ENCODE measurements at places on chromosomes 12 and 14.

GRCh38 chr12:130078852-130079251 lies 83.4 kb upstream of the FZD10 start:
- DNase-seq: no peak

DNA sequence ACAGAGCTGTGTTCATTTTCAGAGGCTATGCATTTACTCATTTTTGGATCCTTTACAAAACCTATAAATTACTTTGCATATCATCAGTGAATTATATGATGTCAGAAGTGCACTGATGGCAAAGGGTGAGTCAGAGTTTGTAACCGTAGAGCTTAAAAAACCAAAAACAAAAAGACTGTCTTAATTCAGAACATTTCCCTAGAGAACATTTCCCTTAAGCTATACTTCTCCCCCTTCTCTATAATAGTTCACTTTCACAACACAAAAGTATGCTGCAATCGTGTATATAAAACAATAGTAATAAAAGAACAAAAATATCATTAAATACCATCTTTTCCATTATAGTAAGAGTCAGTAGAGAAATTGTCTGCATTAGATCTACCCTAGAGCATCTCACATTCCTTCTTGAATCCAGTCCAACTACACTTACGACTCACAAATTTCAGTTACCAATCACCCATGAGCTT lies 934.9 kb downstream of the LRFN5 start:
- DNase-seq: no peak

DNA sequence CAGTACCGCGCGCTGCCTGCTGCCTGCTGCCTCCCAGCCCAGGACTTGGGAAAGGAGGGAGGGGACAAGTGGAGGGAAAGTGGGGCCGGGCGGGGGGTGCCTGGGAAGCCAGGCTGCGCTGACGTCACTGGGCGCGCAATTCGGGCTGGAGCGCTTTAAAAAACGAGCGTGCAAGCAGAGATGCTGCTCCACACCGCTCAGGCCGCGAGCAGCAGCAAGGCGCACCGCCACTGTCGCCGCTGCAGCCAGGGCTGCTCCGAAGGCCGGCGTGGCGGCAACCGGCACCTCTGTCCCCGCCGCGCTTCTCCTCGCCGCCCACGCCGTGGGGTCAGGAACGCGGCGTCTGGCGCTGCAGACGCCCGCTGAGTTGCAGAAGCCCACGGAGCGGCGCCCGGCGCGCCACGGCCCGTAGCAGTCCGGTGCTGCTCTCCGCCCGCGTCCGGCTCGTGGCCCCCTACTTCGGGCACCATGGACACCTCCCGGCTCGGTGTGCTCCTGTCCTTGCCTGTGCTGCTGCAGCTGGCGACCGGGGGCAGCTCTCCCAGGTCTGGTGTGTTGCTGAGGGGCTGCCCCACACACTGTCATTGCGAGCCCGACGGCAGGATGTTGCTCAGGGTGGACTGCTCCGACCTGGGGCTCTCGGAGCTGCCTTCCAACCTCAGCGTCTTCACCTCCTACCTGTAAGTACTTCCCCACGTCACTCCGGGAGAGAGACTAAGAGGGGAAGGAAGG lies at the start of gene LGR5:
TSS of gene LGR5 (plus strand) at position 186 of the 732 bp plus-strand sequence. CDS start at position 469, 283 bp downstream.
- peak; percentile 59 for DNase-seq

DNA sequence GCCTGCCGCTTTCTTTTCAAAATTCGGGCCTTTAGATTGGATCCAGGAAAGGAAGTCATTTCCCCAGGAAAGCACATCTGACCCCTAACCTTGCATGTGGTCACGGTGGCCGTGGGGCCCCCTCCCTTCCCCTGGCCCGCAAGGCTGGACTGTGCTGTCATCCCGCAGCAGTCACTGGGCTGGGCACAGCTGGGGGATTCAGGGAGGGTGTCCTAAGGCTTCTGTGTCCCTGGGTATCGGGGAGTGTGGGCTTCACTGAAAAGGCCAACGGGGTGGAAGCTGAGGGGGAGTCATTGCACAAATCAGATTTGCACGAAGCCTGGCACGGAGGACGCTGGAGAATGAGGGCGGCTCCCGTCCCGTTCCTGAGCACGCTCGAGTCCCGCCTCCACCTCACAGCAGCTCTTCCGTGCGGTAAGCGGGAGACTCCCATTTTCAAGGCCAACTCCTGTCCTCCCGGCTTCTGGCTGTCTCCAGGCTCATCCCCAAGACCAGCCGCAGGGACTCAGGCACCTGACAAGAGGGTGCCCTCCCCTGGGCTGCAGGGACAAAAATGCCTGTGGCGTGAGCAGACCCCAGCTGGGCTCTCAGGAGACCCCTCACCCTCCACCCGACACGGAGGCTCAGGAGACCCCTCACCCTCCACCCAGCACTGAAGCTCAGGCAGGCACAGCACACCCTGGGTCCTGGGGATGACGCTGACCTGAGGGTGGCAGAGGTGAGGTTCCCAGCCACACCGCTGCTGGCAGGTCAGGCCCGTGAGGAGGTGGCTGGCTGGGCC lies 9.6 kb downstream of the XRCC3 start:
- no peak for DNase-seq

GRCh38 chr12:111427417-111428074 lies 21.8 kb downstream of the SH2B3 start:
- no peak for DNase-seq

DNA sequence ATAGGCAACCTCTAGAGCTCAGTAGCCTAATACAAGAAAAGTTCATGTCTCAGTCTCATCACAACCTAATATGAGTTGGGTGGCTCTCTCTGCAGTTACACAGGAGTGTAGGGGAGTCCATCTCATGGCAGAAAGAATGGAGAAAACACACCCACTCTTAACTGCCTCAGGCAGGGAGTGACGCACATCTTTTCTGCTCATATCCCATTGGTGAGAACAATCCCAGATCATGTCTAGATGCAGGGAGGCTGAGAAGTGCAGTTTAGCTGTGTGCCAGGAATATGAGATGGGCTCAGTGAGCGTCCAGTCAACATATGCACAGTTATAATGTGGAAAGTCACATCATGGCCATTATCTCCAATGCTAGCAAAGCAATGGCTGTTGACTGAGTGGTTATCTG lies 59.3 kb upstream of the KCNA5 start:
- DNase-seq: no peak

GRCh38 chr12:90514325-90514724 lies 440.7 kb downstream of the CCER1 start:
- DNase-seq: no peak

DNA sequence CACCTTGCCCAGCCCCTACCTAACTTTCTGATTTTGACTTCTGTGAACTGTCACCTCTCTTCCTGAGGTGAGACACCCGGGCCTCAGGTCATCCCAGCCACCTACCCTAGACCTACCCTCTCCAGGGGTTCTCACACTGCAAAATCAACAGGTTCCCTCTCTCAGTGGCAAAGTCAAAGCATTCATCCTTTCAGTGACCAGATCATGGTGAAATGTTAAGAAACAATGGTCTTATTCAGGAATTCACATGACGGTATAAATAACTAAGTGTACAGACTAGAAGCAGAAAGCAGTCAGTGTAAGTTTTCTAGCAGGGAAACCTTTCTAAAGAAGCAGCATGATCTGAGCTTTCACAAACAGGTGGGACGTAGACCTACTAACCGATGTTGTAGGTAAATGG lies 133.4 kb downstream of the TMTC1 start:
- DNase-seq: no peak

GRCh38 chr12:96371790-96372699 lies 28.2 kb downstream of the CDK17 start:
- no peak for DNase-seq

- no peak for DNase-seq
These were observed 6.2 kb downstream of the SLC41A2 start for GRCh38 chr12:104951759-104952509.

GRCh38 chr12:58889557-58889956 lies 30.7 kb downstream of the LRIG3 start:
- no peak for DNase-seq

GRCh38 chr12:28537474-28537873 lies 347.2 kb downstream of the CCDC91 start:
- DNase-seq: no peak

DNA sequence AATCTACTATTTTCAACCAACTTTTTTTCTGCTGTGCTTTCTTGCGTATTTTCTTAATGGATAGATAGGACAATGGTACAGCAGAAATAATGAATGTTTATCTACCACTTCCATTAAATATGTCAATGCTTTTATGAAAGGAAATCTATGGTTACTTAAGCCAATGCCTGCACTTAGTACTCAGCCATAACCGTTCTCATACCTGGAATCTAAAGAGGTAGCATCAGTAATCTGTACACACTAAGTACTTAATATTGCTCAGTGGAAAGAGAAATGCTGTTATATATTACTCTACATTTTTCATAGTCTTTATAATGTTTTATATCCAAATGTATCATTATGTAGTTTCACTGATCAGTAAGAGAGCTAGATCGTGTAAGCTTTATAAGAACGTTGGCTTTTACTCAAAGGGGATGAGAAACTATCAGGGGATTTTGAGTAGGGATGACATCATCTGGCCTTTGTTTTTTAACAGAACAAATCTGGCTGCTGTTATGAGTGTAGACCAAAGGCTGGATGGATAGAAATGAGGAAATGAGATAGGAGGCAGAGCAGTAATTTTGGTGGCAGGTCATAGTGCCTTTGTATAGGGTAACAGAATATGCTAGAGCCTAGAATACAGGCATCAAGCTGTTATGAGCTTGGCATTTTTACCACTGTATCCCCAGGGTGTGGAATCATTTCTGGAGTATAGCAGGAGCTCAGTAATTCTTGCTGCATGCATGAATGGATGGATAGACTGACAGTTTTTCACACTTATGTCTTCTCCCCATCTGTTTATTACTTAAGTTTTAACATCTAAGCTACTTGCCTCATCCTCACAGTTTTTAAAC lies 34.0 kb downstream of the ALG10B start:
- no peak for DNase-seq

DNA sequence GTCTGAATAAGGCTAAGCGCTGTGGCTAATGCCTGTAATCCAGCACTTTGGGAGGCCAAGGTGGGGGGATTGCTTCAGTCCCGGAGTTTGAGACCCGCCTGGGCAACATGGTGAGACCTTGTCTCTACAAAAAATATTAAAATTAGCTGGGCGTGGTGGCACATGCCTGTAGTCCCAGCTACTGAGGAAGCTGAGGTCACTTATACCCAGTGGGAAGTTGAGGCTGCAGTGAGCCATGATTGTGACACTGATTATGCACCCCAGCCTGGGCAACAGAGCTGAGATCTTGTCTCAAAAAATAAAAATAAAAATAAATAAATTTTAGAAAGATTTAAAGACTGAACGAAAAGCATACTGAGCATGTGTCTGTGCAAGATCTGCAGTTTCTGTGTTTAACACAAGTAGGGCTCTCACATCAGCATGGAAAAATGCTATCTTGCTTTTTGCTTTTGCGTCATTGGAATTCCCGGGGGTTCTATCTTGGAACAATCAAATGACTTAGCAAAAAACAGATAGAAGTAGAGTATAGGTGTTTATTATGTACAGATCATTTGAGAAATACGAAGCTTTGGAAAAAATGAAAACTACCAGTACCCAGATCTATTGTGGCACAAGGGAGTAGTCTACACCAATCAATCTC lies 161.9 kb downstream of the CAPZA3 start:
- DNase-seq: no peak

DNA sequence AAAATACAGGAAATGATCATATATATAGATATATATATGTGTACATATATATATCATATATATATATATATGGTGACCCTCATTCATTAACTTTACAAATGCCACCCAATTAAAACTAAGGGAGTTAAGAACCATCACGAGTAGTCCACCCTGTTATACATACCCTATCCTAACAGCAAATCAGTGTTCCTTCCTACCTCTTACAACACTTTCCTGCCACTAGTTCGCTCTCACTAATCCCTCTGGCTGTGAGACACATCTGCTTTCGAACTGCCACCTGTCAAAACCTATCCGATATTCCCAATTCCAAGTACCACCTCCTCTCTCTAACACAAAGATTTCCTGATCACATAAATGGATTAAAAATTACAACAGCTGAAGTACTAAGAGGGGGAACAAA lies 100.5 kb downstream of the EEA1 start:
- no peak for DNase-seq

DNA sequence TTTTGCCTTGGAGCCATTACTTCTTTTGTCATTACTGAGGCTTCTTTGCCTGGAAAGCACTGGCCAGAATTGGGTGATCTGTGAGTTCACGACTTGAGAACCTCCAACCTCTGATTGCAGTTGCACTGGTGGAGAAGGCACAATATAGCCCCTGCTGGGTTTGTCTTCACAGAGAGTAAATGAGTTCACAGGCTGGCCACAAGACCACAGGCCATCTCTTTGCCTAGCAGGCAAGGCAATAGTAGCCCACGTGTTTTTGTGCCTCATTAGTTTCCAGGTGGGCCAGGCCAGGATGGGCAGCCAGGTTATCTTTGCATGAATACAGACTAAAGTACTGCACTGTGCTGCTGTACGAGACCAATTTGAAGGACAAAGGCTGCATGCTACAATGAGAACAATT lies 468.8 kb downstream of the NRXN3 start:
- no peak for DNase-seq

DNA sequence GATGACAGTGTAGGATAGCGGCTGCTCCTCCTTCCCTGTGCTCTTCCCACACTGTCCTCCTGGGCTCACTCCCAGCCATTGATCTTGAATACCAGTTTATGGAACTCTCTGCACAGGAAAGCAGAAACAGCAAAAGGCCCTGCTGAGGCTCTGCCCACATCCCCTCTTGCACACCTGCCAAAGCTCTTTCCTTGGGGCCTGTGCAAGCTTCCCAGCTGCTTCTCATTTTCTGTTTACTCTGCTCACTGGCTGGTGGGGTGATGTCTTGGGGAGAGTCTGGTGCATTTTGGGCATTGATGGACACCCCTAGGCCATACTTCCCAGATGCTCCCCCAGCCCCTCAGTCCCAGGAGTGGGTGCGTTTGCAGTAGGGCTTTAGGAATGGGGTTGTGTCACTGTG lies 361.8 kb downstream of the TMEM121 start:
- peak; percentile 3 for DNase-seq

GRCh38 chr14:32571995-32572866 lies 243.1 kb downstream of the AKAP6 start:
- DNase-seq: no peak

- DNase-seq: no peak
These were observed 38.3 kb downstream of the SSPN start for GRCh38 chr12:26233631-26234030.

DNA sequence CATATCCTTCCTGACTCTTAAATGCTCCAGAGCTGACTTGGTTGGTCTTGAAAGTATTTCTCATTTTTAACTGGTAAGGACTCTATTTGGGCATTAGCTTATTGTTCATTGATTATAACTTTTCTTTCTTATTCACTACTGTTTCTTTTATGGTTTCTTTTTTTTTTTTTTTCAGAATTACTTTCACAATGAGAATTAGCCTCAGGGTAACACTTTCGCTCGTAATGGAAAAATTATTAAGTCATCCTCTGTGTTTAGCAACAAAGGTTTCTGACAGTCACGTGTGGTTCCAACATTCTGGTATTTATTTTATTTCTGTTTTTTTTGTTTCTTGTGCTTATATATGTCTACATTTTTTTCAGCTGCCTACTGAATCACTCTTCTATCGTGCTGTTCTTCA lies 80.0 kb downstream of the METTL25 start:
- DNase-seq: no peak

- no peak for DNase-seq
These were observed 394.4 kb downstream of the DAD1 start for GRCh38 chr14:22194664-22195063.

- no peak for DNase-seq
These were observed 9.4 kb downstream of the TMEM63C start for GRCh38 chr14:77190977-77191376.

- DNase-seq: no peak
These were observed 6.4 kb downstream of the TMEM121 start for GRCh38 chr14:105532735-105533141.

- no peak for DNase-seq
These were observed 15.0 kb upstream of the CDKN3 start for GRCh38 chr14:54381821-54382220.

GRCh38 chr12:16526693-16527092 lies 79.3 kb downstream of the LMO3 start:
- no peak for DNase-seq
